CD4-positive, alpha-beta T cell treated with Interleukin-21 for 1 hour (primary cell): ENCODE measurements at places on chromosomes 2 and 18.

GRCh38 chr2:207121784-207122183, 44.0 kb downstream of the KLF7 start:
- no peak for DNase-seq

- DNase-seq, result no peak
Measured at GRCh38 chr2:120465989-120466703, 120.2 kb downstream of the INHBB start.

GRCh38 chr2:45339253-45339652, 271.8 kb downstream of the SRBD1 start:
- no peak for DNase-seq

DNA sequence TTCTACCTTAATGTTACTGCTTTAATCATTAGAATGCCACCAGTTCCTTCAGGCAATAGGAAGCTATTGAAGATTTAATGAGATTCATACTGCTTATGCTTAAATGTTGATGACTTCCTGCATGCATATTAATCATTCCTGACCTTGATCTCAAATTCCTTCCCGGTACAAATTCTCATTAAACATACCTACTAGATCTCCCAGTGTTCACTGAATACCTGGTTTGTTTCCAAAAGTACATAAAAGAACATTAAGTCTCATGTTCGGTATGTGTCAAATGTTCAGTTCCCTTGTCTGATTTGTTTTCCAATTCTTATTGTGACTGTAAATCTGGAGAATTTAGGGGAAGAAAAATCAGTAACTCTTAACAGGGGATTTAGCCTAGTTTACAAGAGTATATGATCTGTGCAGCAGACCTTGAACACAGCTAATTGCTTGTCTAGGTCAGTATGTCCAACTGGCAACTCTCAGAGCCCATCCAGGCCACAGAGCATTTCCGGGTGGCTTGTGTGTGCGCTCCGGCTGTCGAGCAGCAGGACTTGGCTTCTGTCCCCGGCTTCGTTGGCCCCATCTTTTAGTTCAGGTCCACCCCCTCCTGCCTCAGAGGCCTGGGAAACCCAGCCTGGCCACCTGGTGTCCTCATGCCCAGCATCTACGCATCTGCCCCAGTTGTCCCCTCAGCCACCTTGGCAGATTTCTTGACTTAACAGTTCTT, 13.1 kb downstream of the METAP1D start:
- DNase-seq, result no peak

- no peak for DNase-seq
Measured at GRCh38 chr2:45390441-45390840, 220.6 kb downstream of the SRBD1 start.

- no peak for DNase-seq
Measured at GRCh38 chr2:111050701-111051376, 69.9 kb upstream of the BCL2L11 start.

GRCh38 chr2:84694088-84694622, 177.9 kb downstream of the DNAH6 start:
- peak; percentile 52 for DNase-seq

DNA sequence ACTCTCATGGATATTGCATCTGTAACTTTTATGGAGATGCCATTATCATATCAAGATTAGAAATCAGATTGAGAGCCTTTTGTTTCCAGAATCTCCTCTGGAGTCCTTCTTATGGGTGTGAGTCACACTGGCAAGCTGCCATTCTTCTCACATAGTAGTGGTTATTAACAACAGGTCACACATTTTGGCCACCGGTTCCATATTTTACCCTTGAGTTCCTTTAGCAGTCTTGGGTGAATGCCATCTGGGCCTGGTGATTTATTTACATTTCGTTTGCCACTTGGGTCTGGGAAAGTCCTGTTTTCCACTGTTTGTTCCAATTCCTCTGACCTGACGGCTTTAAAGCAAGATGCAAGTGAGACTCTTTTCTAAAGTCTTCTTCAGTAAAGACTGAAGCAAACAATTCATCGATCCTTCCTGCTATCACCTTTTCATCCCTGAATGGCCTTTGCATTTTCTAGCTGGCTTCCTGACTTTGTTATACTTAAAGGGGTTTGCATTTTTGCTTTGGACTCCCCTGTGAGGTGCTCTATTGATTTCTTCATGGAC, 80.5 kb upstream of the CAVIN2 start:
- no peak for DNase-seq

- DNase-seq, result no peak
Measured at GRCh38 chr2:9178904-9179571, 27.6 kb upstream of the ASAP2 start.

DNA sequence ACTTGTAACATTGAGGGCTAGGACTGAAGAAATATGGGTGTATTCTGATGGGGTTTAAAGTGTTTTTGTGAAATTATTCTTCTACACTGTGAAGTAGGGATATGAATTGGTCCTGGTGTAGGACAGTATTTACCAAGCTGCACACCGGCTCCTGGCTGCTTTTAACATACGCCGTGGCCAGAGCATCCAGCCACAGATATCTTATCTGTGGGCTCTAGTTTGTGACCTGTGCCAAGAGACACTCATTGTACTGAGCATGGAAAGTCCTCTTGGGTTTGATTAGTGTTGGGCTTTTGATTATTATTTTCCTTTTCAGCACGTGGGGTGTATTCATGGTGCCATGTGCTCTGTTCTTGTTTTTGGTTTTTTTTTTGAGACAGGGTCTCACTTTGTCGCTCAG, 8.0 kb downstream of the USP39 start:
- DNase-seq, result no peak

DNA sequence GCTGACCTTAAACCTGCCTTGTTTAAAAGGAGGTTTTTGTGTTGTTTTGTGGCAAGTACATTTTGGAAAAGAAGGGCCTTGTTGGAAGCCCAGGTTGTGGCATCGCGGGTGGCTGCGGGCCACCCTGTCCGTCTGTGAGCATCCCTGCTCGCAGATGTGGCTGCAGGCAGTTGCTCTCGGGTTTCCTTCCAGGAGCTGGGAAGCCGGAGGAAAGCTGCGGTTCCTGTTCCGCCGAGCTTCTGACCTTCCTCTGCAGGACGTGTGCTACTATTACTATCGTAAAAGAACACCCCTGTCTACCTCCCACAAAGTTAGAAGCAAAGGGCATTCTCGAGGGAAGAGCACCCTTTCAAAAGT, 766 bp downstream of the MFF start:
- no peak for DNase-seq

DNA sequence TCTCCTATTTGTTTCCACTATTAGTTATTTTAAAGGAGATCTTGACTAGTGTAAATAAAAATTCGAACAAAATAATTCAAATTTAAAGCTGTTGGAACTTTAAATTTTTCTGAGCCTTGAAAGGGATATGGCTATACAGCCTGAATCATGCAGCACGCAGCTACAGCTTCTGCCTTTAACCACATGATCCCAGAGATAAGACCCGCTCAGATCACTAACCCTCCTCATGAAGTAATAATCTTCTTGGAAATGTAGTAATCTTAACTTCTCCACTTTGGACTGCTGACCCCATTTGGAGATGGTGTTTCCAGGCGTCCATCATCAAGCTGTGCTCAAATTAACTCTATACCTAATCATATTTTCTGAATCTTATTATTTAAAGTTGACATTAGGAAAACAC, 336.6 kb downstream of the DSC3 start:
- no peak for DNase-seq

GRCh38 chr2:132477436-132477835, 60.8 kb downstream of the GPR39 start:
- no peak for DNase-seq

- no peak for DNase-seq
Measured at GRCh38 chr18:38619129-38619528, 1053.5 kb upstream of the CELF4 start.

DNA sequence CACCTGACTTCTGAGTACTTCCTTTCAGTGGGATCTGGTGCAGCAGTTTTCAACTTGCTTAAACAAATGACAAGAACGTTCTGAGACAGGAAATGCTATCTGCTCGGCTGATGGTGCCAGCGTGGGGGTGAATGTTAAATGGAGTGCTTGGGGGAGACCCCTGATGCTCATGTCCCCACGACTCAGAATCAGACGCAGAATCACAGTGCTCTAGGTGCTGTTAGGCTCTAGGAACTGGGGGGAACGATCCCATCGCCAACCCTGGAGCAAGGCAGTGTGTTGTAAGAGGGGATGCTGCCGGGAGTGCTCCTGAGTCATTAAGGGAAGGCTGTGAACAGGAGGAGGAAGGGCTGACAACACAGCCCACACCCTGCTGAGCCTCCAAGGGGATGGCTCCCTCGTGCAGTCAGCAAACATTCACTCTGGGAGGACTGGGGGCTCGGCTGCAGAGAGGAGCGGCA, 34.1 kb upstream of the KCNF1 start:
- no peak for DNase-seq

- DNase-seq, result no peak
Measured at GRCh38 chr2:127321303-127321702, 27.4 kb upstream of the ERCC3 start.

DNA sequence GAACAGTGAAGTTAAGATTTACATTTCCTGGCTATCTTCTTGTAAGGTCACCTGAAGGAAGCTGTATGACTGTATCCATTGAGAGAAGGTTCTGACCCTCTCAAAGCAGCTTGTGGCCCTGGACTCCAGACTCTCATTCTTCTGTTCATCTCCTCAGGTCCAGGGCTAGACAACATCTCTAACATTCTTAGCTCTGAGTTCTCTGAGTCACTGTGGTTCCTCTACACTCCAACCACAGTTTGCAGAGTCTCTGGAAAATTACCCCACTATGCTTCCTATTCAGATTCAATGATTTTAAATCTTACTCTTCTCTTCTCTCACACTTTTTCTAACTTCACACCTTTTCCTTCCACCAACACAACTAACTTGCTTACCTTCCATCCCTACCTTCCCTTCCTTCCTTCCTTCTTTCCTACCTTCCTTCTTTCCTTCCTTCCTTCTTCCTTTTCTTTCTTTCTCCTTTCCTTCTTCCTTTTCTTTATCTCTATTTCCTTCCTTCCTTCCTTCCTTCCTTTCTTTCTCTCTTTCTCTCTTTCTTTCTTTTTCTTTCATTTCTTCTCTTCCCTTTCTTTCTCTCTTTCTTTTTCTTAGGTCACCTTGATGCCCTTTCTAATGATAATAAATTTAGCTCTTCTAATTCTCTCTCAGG, 824.3 kb upstream of the ZEB2 start:
- DNase-seq, result no peak

DNA sequence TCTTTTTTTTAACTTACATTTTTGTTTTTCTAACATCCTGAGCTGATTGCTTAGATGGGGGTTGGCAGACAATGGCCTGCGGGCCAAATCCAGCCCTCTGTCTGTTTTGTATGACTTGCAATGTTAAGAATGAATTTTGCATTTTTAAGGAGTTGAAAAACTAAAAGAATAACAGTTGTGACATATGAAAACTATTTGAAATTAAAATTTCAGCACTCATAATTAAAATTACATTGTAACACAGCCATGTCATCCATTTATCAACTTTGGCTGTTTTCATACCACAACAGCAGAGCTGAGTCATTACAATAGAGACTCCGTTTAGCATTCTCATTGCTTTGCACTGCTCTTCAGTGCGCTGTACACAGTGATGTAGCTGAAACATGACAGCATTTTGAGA, 94.1 kb upstream of the MC4R start:
- no peak for DNase-seq

DNA sequence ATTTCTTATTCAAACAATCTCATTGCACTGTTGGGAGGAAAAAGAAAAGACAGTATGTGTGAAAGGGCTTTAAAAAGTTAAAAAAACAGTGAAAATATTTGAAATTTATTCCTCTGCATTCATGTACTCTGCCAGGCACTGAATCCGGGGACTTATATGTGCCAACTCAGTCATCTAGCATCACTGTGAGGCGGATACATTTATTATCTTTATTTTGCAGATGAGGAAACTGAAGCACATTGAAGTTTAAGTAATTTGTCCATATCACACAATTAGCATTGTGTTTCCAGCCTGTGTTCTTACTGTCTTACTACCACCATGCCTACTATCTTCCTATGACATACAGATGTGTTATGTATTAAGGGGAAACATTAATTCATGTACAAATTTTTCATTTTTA, 1.8 kb downstream of the LCLAT1 start:
- DNase-seq, result no peak

DNA sequence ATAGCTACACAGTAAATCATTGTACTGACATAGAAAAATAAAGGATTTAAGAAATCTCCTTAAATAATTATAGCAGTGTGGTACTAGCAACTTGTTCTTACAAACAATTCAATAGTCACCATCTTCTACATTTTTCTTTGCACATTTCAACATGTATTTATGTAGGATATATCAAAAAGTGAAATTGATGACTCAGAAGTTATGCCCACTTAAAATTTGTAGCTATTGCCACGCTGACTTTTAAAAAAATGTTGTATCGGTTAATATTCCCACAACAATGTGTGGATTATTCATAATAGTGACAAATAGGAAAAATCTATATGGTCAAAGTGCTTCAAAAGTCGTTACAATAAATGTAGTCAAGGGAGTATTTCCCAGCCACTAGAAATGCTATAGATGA, 6.7 kb downstream of the TGFA start:
- no peak for DNase-seq

GRCh38 chr2:221527776-221528309, 44.3 kb downstream of the EPHA4 start:
- DNase-seq, result peak; percentile 34

DNA sequence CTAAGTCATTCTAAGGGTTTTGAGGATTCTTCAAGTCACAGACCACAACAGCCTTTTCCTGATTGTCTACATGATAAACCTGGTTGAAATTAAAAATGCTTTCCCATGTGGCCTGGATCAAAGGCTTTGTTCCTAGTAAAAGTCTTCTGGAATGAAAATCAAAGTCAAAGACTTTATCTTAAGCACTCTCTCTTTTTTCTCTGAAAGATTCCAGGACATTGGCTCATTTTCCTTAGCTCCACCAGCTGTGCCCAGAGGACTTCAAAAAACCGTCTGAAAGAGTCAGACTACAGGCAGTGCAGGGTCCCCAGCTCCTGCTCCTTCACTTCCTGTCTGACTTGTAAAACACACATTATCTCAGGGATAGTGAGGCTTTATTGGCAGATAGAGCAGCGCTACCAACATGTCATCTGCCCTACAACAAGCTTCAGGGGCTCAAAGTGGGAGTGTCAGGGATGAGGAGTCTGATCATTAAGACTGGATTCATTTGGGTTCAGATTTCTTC, 148.2 kb downstream of the ESCO1 start:
- DNase-seq, result no peak

- no peak for DNase-seq
Measured at GRCh38 chr18:2303517-2304238, 267.6 kb downstream of the METTL4 start.
